GF-D8 (cell line): ENCODE measurements at places on chromosomes 2 and 18.

DNA sequence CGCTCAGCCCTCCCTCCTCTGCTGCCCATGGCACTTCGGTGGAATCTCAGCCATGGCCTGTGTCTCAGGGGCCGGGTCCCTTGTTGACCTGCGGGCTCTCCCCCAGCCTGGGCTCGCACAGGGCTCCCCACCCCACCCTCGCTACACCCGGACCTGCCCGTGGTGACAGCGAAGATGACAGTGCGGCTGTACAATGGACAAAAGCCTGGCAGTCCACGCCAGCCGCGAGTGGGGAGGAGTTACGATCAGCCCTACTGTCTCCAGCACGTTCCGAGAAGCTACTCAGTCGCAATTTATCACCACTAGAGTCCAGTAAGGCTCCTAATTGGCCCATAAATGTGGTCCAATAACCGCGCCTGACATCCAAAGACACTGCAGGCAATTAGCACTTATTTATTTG, 31.6 kb downstream of the GBX2 start:
- no peak for DNase-seq

DNA sequence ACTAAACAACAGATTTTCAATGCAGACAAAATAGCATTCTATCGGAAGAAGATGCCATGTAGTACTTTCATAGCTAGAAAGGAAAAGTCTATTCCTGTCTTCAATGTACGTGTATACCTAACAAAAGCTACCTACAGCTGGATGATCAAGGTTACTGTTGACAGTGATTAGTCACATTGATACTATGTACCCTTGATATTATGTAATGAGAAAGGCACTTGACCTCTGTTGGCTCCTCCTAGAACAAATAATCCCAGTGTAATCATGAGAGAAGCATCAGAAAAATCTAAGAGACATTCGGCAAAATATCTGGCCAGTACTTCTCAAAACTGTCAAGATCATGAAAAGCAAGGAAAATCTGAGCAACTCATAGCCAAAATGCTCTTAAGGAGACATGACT, 44.4 kb upstream of the LRRTM4 start:
- DNase-seq, result no peak

- DNase-seq, result no peak
These were observed 10.1 kb downstream of the TEX51 start for GRCh38 chr2:126908721-126909177.

GRCh38 chr18:6478121-6478520, 63.4 kb upstream of the L3MBTL4 start:
- no peak for DNase-seq

- DNase-seq, result no peak
These were observed 7.5 kb downstream of the COL5A2 start for GRCh38 chr2:189171956-189172609.

GRCh38 chr2:43218702-43219382, 7.6 kb downstream of the ZFP36L2 start:
- peak; percentile 74 for DNase-seq

GRCh38 chr2:130726614-130727180, 2.2 kb upstream of the GPR148 start:
- DNase-seq, result no peak

GRCh38 chr18:77323640-77324299, 74.1 kb downstream of the GALR1 start:
- no peak for DNase-seq

- no peak for DNase-seq
These were observed 41.5 kb downstream of the ANTXR1 start for GRCh38 chr2:69054431-69054830.

DNA sequence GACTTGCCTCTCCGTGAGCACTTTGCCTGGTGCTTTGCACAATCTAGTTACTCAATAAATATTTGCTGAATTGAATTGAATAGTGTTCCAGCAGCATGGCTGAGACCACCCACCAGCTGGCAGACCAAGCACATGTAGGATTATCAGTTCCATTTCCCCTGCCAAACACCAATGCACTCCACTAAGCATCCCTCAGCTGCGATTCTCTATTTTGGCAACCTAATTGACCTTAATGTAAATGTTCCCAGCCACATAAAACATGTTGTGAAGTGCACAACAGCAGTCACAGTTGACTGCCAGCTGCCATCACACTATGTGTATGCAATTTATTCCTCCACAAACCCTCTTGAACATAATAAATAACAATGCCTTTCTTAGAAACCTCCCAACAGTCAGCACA, 1879.4 kb upstream of the PIK3C3 start:
- no peak for DNase-seq

GRCh38 chr2:146634230-146635097, 1210.4 kb upstream of the ACVR2A start:
- no peak for DNase-seq

GRCh38 chr2:235005603-235006259, 53.9 kb downstream of the SH3BP4 start:
- DNase-seq, result no peak
